ENCODE measurements at places on chromosomes 12 and 14.
A peak's percentile ranks its signal among the peaks of the same experiment; 100 is the strongest.

DNA sequence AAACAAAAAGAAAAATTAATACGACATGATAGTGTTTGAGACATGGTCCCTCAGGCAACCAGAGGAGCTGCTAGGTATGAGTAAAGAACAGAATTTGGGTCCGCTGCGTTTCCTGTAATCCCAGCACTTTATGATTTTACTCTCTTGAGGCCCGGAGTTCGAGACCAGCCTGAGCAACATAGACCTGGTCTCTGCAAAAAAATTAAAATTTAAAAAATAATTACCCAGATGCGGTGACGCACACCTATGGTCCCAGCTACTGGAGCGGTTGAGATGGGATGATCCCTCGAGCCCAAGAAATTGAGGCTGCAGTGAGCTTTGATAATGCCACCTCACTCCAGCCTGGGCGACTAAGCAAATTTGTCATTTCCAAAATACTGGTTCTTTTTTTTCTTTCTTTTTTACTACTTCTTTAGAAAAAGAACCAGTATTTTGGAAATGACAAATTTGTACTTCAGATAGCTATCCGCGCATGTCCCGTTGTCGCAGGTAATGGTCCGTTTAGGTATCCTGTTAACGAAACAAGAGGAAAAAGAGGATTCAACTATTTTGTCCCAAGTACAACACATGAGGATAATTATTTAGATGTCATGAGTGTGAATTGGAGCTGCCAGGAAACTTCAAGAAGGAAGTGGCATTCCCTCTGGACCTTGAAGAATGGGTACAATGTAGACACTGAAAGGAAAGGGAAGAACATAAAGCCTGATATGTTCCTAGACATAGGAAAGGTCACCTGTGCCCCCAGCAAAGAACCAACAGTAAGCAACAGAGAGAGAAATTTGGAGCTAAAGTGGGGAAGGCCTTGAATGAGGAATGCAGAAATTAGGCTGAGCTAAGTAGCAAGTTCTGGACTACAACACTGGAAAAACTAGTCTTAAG lies 1.2 kb upstream of the HECTD1 start:
- DNase-seq, result no peak

- DNase-seq, result no peak
Observed at GRCh38 chr12:113403435-113404415, at the start of gene SDS. Gene SDS (minus strand): TSS chr12:113403887. CDS start chr12:113399708, 4,179 bp downstream.

DNA sequence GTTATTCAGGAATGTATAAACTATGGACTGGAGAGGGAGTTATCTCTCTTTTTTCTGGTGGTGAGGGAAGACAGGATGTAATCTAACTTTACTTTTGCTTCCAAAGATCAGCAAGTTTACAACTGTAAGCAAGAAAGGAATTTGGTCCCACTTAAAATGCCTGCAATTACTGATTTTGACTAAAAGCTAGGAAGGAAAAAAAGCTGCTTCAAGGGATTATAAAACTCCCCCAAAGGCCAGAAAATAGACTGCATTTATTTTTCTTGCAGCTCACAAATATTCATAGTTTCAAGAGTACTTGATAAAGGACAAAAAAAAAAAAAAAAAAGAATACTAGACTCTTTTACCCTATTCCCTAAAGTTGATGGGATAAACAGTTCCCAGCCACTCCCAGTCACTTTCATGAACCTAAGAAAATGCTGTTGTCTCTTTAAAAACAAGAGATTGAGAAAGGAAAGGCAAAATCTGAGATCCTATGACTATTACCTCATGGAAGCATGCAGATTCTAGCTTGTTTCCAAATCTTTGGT lies 128.7 kb upstream of the BMP4 start:
- no peak for DNase-seq

DNA sequence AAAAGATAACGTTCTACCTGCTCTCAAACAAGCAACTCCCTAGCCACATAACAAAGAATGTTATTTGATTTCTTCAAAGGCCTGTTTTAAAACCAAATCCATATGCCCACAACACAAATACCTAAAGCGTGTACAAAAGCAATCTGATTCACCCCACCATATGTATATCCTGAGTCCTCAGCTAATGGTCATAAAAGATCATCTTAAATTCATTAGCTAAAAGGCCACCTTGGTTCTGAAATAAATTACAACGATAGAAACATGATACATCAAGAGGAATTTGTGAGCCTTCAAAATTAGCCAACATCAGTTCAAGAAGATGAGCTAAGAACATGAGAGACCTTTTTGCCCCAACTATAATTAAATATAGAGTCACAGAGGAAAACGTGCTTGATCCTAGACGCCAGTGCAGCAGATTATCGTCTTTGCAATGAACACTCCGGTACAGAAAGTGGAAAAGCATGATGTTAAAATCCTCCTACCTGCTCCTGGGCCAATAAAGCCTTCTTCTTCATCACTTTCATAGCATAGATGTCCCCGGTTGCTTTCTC lies 20.0 kb downstream of the CIT start:
- no peak for DNase-seq

DNA sequence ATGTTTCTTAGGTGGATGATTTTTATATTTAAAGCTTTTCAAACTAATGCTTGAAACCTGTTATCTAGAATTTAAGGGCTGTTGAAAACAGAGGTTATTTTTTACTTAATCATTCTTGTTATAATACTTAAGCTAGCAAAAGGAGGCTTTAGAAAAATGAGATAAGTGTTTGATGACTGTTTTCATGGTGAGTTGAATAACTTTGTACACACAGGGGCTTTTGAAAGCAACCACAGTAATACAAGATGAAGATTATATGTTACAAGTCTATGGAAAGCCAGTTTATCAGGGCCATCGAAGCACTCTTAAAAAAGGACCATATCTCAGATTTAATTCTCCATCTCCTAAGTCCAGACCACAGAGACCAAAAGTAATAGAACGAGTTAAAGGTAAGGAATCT lies 33.3 kb downstream of the KIAA0586 start:
- no peak for DNase-seq

- DNase-seq, result peak; percentile 60
Observed at GRCh38 chr14:93936245-93936644, 9.1 kb downstream of the FAM181A start.

- DNase-seq, result no peak
Observed at GRCh38 chr12:107133462-107133861, 40.1 kb upstream of the CRY1 start.

DNA sequence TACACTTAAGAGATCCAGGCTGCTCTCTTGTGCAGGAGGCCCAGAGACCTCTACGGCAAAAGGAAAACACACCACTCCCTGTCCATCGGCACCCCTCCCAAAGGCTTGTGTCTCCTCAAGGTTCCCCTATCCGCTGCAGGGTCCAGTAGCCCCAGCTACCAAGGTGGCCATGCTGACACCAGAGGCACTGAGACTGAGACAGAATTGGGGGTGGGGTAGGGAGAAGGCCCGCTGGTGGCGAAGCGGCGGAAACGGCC lies 590 bp downstream of the DDIT3 start:
- no peak for DNase-seq

DNA sequence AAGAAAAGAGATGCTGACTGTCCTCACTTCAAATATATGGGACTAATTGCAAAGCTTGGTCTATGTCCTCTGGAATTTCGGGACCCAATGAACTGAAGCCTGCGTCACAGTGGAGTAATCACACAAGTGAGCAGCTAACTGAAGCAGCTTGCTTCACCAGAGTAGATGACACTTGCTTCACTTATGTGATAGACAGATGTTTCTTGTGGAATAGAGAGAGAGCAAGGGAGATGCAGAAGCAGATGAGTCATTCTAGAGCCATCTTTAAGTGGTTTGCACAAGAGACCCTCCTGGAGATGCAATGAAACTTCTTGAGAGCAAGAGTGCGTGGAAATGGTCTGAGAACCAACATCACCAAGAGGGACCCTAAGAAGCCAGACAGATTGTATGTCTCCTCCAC lies 1537.1 kb upstream of the FLRT2 start:
- DNase-seq, result no peak

DNA sequence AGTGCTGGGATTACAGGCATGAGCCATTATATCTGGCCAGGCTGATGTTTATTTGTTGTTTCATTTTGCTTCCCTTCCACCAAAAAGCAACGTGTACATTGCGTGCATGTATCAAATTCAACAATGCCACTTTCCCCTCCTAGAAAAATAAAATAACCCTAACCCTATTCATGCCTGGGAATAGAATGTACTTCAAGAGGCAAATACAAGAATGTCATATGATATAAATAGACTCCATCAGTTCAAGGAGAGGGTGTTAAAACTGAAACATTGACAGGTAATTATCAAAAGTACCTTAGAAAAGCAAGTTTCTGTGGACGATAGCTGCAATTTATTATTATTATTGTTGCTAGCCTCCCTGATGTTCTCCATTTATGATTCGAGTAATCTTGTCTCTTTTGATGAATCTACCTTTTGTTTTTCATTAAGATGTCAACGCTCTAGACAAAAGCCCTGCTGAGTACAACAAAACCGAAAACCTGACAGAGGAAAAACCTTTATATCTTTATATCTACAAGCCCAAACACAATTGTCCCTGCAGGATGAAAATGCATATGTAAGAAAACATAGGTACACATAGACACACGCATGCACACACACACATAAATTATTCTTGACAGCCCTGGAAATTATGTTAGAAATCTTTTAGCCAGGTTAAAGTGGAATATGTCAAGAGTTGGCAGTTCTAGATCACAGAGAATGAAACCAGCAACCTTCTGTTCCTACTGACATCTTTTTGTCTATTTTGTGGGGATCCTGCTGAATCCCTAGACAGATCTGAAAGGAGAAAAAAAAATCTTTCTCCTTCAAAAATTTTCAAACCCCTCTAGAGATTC lies 98.9 kb downstream of the BTG1 start:
- DNase-seq, result no peak

DNA sequence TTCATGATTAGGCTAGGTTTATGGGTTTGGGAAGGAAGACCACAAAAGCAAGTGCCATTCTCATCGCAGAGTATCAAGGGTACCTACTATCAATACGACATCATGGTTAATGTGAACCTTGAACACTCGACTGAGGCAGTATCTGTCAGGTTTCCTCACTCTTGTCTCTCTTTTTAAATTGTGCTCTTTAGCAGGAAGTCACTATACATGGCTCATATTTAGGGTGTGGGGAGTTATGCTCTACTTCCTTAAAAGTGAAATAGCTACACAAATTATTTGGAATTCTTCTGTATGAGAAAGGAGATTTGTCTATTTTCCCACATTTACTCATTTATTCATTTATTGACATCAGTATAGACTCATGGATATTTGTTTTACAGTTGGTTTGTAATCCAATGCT lies 5.9 kb upstream of the CLEC4E start:
- DNase-seq, result no peak

GRCh38 chr12:131824450-131824849 lies 3.7 kb upstream of the MMP17 start:
- no peak for DNase-seq

Data from GM13977 (cell line).